ENCODE measurements at places on chromosomes 16 and 17.

- DNase-seq, result no peak
Observed at GRCh38 chr17:66240630-66241029, 11.4 kb upstream of the APOH start.

DNA sequence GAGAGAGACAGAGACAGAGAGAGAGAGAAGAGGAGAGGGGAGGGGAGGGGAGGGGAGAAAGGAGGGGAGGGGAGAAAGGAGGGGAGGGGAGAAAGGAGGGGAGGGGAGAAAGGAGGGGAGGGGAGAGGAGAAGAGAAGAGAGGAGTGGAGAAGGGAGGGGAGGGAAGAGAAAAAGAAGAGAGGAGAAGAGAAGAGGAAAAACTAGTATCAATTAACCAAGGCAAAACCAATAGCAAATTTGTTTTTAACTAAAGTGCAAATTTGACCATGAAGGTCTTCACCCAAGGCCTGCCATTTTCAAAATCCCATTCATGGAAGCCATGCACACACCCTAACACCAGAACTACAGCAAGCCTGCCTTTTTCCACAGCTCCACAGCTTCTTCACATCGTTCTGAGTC is 16.6 kb downstream of the GRIN2A start:
- no peak for DNase-seq

DNA sequence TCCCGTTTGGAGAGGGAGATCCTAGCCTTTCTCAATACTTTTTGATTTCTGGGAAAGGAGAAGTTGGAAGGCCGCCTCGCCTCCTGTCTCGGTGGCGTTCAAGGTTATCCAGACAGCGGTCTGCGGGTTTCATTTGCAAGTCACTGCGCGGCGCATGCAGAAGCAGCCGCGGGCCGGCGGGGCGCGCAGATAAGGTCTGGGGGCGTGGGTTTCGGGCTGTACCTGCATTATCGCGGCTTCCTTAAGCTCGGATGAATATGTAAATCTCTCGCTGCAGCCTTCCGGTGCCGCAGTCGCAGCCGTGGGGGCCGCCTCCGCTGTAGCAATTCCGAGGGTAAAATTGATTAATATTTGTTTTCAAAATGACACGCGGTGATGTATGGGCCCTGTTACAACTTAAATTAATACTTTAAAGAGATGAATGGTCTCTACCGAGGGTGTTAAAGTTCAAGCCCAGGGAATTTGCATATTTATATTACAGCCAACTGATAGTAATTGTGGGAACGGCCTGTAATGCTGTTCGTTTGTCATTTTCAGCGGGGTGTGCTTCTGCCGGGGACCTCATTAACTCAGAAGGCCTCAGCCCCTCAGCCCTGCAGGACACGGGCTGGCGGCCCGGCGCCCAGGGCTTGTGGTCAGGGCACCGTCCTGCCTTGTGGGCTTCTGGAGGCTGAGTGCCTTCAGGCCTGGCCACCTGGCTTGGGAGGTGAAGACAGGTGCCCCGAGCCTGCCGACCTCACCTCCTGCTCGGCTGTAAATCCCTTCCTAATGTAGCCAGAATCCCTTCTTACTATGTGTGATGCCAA is 99.4 kb downstream of the CYLD start:
- DNase-seq, result no peak

- DNase-seq, result no peak
Observed at GRCh38 chr17:46776298-46777005, 42.0 kb downstream of the WNT3 start.

DNA sequence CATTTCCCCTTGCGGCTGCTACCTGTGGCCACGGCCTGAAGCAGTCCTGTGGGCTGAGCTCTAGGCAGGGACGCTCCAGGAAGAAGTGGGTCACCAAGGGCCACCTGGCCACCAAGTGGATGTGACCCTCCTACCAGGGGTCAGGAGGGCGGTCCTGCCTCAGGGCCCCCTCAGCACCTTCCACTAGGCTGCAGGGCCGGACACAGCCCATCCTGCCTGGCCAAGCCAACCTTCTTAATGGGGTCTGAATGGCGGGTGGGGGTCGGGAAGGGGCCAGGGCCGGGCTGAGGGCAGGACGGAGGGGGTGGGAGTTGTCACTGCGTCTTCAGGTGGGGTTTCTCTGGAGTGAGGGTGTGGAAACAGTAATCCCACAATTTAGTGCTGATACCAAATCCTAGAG is 13.2 kb upstream of the MLKL start:
- no peak for DNase-seq

DNA sequence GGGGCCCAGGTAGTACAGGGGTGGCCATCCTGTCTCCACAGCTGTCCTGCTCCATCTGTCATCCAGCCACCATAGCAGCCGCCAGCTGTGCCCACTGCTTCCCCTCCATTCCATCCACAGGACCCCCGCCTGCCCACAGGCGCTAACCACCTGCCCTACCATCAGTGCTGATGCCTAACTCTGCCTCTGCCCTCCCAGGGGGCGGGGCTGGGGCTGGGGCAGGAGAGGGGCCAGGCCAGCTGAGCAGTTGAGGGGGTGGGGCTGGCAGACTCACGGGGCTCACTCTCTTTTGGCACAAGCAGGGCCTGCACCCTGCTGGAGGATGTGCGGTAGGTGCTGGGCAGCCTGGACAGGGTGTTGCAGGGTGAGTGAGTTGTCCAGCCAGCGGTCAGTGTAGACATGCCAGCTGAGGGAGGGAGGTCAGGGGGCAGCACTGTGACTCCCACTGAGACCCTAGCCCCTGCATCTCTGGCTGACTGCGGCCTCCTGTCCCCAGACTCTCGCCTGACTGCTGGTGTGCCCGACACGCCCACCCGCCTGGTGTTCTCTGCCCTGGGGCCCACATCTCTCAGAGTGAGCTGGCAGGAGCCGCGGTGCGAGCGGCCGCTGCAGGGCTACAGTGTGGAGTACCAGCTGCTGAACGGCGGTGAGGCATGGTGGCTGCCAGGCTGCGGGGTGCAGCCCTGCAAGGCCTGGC is 9.6 kb downstream of the GALK1 start:
- DNase-seq, result no peak

- DNase-seq, result no peak
Observed at GRCh38 chr16:22848451-22848850, 34.5 kb downstream of the HS3ST2 start.

GRCh38 chr17:75555679-75556153 is 30.2 kb downstream of the LLGL2 start:
- DNase-seq, result no peak

GRCh38 chr16:70582280-70582978 is 58.8 kb downstream of the SF3B3 start:
- DNase-seq, result no peak

GRCh38 chr17:21289902-21290571 is 5.5 kb downstream of the MAP2K3 start:
- no peak for DNase-seq

GRCh38 chr16:7546948-7547347 is 214.3 kb downstream of the RBFOX1 start:
- no peak for DNase-seq

DNA sequence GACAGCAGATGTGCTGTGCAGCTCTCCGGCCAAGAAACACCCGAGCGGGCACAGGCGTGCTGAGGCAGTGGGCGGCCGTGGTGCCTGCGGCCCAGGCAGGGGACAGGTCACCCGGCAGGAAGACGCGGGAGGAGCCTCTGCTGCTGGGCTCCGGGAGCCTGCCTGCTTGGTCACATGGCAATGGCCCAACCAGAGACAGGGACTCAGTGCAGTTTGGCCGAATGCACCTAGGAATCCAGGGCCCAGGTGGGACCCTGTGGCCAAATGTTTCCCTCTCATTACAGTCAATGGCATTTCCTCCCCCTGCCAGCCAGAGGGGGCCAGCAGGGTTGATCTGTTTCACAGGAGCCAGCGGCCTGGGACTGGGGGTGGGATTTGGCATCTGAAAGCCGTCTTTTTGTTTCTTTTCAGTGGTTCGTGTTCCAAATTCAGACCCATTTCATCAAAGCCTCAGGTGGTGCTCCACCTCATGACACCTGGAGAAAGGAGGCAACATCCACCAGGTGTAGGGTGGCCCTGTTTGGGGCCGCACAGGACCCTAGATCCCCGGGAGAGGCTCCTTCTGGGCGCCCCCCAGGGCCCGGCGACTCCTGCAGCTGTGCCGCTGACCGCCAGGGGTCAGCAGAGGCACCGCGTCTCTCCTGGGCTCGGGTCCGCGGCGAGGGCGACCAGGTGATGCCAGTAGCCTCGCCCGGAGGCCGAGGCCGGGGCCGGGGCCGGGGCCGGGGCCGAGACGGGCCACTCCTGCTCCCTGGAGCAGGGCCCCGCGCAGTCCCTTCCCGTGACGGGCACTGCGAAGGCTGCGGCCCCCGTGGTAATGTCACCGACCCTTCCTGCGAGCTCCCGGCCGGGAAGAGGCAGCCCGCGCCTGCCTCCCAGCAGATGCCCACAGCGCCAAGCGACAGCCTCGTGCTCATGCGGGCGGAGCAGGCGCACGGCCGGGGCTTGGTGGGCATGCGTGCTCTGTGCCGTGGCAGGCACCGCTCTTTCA is 118.5 kb downstream of the C16orf78 start:
- no peak for DNase-seq

DNA sequence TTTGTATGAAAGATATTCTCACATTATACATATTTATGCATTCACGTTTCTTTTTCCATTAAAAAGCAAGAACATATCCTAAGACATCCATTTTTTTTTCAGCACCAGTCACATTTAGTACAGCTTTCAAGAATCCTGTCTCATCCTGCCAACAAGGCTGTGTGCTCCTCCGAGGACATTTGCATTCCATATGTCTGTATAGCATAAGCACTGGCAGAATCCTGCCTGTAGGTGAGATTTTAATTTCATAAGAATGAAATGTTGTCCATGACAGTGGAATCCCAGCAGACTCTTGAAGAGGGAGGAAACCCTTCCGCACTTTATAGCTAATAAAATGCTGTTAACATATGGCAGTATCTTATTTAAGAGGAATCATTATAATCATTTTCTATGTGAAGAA is 2.9 kb upstream of the PMP22 start:
- no peak for DNase-seq

- no peak for DNase-seq
Observed at GRCh38 chr16:53085369-53085843, 30.6 kb downstream of the CHD9 start.

DNA sequence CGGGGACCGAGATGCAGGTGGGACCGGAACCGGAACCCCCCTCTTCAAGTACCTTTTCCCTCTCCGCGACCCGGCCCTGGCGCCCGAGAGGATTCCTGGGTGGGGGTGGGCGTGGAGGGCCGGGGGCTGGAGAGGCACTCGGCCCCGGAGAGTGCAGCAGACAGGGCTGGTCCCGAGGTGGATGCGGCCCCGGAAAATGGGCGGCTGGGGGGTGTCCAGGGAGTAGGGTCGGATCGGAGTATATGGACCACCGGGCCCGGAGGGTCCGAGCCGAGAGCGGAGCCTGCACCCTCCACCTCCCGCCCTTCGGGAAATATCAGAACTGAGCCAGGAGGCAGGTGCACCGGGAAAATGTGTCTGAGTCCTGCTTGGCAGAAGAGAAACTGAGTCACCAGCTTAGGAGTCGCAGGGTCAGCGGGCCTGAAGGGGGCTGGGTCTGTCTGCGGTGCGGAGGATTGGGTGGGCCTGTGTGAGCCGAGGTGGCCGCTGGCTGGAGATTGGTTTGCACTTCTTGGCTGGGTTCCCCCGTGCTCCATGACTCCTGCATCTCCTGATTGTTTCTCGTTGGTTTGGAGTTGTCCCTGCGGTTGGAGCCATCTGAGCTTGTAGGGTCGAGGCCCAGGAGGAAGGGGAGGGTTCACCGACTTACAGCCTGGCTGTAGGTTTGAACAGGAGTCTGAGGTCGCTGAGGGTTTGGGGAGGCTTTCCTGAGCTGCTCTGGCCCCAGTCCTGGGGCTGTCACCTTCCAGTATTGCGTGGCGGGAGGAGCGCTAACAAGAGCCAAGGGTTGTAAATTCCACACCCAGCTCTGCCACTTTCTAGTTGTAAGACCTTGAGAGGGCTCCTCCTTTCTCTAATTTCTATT is 518 bp downstream of the SH2B1 start:
- DNase-seq, result no peak

DNA sequence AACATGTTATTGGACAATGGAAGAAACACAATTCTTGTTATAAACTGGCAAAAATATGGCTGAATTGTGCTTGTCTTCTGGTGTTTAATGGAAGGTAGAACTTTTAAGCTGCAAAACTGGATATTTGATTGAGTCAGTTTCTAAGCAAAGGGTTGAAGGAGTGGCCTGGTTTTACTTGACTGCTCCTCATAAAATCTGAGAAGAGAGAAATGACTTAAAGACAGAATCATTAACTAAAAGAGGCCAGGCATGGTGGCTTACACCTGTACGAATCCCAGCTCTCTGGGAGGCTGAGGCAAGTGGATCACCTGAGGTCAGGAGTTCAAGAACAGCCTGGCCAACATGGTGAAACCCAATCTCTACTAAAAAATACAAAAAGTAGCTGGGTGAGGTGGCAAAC is 770.7 kb downstream of the CDH11 start:
- no peak for DNase-seq

DNA sequence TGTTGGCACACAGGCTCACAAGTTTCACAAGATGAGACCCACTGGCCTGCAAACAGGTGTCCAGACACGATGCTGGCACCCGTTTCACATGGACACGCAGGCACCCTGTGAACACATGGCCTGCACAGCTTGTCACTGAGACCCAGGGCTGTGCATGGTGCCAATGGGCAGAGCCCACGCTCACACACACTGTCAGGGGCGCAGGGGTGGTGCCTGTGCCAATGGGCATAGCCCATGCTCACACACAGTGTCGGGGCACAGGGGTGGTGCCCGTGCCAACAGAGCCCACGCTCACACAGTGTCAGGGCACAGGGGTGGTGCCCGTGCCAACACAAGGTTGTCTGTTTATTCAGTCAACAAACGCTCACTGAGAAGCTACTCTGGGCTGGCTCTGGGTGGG is 29.3 kb downstream of the CTU2 start:
- no peak for DNase-seq

Measured in AG04450 (cell line).